Choroid plexus epithelial cell (primary cell): ENCODE measurements at places on chromosomes 7 and 10.

GRCh38 chr10:103985726-103986125 lies 18.8 kb downstream of the SLK start:
- peak; percentile 44 for DNase-seq

DNA sequence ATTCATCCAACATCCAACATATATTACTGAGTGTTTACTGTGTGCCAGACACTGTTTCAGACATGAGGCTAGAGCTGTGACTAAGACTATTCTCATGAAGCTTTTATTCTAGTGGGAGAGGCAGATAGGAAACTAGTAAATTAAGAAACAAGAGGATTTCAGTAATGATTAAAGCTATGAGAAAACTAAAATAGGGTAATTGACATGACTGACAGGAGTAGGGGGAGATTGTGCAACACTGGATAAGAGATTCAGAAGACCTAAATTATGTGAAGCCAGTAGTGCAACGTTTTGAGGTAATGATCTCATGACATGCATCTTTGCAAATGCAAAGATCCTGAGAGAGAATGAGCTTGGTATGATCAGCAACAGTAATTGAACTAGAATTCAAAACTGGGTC lies 48.6 kb upstream of the MKLN1 start:
- no peak for DNase-seq

GRCh38 chr10:22433875-22434274 lies 88.6 kb downstream of the SPAG6 start:
- peak; percentile 96 for DNase-seq

DNA sequence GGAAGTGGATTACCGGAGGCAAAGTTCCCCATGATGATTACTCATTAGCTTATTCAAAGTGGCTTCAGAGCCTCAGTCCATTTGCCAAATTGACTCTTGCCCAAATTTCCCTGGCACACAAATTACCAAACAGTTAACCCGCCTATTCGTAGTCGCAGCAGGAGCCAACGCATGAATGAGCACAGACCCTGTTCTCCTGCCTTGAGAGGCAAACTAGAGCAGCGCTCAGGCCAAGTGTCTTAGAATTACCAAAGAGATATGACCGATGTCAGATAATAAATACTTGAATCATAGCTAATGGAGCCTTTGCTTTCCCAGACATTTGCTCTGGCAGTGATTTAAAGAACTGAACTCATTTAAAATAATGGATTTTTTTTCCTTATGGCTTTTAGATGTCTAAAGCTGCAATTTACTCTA lies 64.9 kb downstream of the CTTNBP2 start:
- DNase-seq: no peak

DNA sequence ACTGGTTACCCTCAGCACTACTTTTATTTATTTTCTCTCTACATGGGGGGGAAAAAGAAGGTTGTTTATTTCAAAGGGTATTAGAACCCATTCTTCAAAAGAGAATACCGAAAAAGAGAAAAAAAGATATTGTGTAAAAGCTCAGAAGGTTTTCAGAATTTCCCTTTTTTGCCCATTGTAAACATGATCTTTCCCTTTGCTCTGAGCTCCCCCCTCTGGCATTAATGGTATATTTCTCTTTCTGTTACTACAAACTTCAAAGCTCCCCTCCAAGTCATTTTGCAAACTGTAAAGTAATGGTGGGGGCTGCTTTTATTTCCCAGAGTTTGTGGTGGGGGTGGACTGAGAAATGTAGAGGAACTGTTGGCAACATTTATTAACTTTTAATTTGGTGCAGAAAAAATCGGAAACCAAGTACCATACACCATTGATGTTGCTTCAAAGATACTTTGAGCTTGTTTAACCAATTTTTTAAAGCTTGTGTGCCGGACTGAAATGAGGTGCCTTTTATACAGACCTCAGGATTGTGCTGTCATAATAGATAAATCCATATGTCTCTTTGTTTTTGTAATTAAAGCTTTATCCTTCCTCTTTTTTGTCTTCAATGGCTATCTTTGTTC lies 181.5 kb downstream of the EXOC4 start:
- peak; percentile 70 for DNase-seq

DNA sequence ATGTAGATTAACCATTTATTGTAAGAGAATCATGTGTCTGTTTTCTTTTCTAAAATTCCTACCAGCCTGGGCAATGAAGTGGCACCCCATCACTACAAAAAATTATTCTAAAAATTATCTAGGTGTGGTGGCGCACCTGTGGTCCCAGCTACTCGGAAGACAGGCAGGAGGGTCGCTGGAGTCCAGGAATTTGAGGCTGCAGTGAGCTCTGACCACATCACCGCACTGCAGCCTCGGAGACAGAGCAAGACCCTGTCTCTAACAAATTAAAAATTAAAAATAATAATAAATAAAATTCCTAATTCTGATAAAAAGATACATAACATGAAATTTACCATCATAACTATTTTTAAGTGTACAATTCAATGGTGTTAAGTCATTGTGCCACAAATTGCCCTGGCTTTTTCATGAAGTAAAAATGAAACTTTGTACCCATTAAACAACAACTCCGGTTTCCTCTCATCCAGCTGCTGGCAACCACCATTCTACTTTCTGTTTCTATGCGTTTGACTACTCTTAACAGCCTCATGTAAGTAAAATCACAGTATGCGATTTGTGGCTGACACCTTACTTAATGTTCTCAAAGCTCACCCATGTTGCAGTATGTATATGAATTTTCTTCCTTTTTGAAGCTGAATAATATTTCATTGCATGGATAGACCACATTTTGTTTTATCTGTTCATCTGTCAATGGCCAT lies 20.6 kb upstream of the USP6NL start:
- no peak for DNase-seq

DNA sequence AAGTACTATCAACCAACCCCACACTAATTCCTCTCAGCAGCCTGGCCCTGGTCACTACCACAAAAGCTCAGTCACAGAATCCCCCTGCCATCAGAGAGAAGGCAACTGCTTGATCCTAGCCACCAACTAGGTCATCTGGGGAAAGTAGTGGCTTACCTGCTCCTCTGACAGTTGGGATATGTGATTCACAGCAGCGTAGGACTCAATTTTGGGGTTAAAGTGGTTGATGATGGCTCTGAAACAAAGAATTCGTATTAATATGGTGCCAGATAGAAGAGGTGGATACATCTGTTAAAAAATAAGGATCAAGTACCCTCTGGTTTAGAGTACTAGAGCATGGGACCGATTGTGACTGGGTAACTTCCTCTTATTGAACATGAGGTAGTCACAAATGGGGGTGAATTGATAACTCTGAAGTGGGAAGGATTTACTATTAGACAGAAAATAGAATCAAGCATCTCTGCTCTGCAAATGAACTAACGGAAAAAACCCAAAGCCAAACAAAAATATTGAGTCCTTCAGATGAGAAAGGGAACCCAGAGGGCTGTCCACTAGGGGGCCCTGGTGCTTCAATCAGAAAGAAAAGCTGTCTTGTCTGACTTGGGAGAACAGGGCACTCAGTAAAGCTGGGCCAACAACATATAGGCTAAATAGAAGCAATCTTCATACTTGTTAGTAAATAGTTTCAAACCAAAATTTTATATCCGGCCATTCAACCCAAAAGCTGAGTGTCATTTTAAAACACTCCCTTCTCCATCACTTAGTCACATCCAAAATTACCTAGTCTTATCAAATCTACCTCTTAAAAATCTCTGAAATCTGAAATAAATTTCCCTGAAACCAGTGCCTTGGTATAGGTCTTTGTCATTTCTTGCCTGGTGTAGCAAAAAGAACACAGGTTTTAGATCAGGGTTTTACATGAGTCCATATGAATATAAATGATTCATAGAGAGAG lies 45.9 kb upstream of the KCNIP2 start:
- peak; percentile 91 for DNase-seq

- DNase-seq: peak; percentile 95
Measured at GRCh38 chr7:901388-902154, 25.2 kb downstream of the GET4 start.

- DNase-seq: no peak
Measured at GRCh38 chr7:50528266-50529092, 36.7 kb downstream of the DDC start.

DNA sequence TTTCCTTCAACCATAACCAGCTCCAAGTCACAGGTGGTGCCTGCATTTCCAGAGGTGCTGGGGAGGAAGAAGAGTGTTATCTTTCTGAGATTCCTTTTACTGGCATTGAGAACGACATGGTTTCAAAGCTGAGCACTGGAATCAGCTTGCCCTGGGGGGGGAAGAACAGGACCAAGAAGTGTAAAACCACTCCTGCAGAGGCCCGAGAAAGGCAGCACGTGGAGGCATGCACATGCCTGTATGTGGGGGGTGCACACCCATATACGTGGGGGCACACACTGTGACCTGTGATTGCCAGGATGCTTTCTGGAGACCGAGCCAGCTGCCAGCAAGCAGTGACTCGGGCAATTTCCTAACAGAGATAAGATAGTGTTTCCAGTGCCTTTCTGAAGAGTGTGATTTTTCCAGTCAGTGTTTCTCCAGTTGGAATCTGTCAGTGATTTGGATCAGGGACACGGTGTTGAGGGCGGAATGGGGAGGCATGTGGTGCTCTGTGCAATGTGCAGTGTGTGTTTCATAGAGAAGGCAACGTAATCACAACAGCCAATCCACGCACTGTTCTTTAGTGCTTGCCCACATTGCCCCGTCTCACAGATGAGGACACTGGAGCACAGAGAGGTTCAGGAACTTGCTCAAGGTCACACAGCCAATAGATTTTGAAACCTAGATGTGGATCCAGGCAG lies 4.2 kb downstream of the LRRC27 start:
- no peak for DNase-seq

DNA sequence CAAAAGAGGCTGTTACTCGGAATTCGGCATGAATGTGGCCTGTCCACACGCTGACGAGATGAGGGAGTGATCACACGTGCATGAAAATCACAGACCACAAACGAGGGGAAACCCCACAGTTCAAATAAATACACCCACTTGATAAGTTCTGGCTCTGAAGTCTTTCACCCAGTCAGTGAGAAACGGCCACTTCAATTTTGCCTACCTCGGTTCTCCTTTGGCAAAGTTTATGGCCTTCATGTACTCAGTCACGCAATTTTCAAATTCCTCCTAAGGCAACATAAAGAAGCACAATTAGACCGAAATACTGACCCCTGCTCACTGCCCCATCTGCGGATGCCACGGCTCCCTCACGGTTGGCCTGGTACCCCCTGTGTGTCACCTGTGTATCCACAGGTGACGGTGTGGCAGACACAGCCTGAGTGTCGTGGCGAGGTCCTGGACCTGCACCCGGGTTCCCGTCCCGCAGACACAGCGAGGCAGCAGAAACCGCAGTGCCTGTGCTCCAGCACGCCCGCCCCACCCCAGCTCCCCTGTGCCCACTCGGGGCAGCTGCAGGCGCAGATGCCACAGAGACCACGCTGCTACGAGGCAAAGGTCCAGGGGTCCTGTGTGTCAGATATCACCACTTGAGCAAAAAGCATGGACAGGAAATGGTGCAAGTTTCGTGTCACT lies 1.4 kb downstream of the CFAP46 start:
- no peak for DNase-seq

- no peak for DNase-seq
Measured at GRCh38 chr7:32887395-32887794, 4.2 kb downstream of the KBTBD2 start.

- DNase-seq: no peak
Measured at GRCh38 chr7:144866189-144866588, 30.3 kb upstream of the TPK1 start.

GRCh38 chr10:102778781-102779180 lies 35.0 kb downstream of the WBP1L start:
- DNase-seq: no peak
